Stimulated activated CD4-positive, alpha-beta T cell treated with anti-CD3 and anti-CD28 coated beads, Interleukin-12 subunit alpha, Interleukin-12 subunit beta, amount 100 ng/mL, for 24 hours (primary cell): ENCODE measurements at places on chromosomes 7 and 10.

GRCh38 chr10:63267414-63268148, 134.5 kb downstream of the NRBF2 start:
- no peak for DNase-seq

DNA sequence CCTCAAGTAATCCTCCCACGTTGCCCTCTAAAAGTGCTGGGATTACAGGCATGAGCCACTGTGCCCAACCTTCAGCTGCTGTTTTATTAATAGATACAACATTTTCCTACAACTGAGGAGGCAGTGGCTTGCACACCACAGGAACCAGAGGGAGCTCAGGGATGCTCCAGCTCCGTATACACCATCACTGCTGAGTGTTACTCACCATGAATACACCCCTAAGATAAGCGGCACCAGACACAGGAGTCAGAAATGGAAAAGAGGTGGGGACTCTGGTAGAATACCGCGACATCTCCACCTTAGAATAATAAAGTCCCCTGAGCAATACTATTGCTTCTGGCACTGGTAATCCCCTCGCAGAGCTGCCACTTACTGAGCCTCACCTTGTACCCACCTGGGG, 68.7 kb upstream of the PDLIM1 start:
- DNase-seq, result no peak

GRCh38 chr10:17210361-17210760, 8.9 kb upstream of the TRDMT1 start:
- DNase-seq, result no peak

DNA sequence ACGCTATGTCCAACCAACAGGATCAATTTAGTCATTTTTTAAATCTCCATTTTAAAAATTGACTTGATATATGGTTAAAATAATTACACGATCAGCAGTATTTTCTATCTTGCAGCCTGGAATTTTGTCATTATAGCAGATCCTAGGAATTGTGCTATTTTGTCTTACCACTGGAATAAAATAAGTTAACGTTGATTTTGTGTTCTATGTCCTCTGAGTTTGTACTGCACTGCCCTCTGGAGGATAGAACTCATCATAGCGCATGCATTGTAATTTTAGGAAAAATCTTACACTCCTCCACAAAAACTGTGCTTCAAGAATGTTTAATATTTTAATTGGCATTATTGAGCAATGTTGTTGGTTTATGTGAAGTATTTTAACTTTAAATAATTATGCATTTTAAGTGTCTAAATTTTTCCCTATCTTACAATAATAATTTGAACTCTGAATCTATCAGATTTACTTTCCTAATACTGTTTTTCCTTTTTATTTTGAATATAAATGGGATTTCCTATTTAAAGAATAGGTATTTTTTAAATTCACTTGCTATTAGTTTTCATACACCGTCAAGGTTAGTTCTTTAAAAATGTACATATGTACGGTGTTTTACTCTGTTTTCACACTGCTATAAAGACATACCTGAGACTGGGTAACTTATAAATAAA, 220.1 kb downstream of the PPP1R3A start:
- no peak for DNase-seq

- no peak for DNase-seq
Measured at GRCh38 chr7:149409895-149410294, 51.0 kb downstream of the ZNF777 start.

- DNase-seq, result no peak
Measured at GRCh38 chr10:127973791-127974311, 66.9 kb downstream of the PTPRE start.

DNA sequence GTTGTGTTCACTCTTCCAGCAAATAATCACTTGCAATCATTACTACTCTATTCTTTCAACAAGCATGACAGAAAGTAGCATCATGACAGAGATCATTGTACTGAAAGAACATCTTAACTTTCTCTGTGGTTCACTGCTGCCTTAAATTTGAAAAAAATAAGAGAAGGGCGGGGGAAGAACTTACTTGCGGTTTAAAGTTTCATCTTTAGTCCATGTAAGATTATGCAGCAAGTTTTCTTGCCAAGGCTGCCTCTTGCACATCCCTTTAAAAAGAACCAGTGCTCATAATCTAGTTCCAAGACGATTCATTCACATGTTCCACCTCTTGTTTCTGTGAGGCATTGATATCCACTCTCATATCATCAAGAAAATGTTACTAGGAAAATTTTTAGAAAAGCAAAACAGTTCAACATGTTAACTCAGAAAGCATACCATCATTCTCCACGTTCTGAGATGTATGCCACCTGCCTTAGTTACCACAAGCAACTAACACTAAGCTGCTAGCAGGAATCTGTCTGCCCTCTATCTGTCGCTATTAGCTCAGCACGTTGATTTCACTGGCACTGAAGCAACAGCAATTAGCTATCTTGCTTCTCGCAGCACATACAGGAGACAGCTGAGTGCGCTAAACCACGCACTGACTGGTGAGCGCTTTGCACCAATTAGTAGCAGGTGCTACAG, at the start of gene PCDH15:
TSS of gene PCDH15 (minus strand) at position 491 of the 681 bp plus-strand sequence. CDS start 136,969 bp downstream, outside the sequence.
- no peak for DNase-seq

DNA sequence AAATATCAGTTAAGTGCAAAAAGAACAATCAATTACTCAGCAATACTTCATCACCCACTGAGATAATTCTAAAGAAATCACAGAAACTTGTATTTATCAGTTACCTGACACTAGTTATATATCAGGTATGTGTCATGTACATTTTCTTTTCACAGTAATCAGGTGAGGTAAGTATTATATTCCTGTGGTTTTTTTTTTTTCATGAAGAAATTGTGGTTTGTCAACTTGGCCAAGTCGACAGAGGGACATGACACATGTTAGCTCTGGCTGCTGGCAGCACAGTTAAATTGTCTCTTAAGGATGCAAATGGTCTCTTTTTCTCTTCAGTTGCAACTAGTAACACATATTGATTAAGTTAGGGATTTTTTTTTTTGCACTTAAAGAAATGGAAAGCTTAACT, 13.7 kb upstream of the GPR141 start:
- no peak for DNase-seq

GRCh38 chr7:12650080-12650479, 37.4 kb upstream of the ARL4A start:
- no peak for DNase-seq

GRCh38 chr10:98720551-98720950, 273.8 kb upstream of the HPS1 start:
- no peak for DNase-seq

DNA sequence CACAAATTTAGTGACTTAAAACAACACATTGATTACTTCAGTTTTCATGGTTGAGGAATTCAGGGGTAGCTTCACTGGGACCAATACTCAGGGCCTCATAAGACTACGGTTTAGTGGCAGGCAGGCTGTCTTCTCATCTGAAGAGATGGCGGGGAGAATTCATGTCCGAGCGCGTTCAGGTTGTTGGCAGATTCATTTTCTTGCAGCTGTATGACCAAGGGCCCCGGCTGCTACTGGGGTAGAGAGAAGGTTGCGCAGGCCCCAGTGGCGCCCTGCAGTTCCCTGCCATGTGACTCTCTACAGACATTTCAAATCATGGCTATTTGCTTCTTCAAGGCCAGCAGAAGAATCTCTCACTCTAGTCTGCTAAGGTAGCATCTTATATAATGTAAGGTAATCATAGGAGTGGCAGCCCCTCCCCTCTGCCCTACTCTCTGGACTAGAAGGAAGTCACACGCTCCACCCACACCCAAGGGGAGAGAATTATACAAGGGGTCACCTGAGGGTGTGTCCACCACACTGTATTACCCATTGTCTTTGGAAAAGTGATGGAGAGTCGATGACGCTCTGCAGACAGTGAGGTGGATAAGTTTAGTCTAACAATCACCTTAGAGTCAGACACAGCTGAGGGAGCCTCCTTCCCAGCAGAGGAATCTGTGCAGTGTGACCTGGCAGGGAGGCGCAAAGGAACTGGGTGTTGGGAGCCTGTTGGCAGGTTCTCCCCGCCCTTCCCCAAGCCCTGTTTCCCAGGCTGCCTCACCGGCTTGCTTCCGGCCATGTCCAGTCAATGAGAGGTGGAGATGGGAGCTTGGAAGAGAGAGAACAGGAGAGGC, 35.7 kb upstream of the PLEKHA1 start:
- DNase-seq, result no peak

DNA sequence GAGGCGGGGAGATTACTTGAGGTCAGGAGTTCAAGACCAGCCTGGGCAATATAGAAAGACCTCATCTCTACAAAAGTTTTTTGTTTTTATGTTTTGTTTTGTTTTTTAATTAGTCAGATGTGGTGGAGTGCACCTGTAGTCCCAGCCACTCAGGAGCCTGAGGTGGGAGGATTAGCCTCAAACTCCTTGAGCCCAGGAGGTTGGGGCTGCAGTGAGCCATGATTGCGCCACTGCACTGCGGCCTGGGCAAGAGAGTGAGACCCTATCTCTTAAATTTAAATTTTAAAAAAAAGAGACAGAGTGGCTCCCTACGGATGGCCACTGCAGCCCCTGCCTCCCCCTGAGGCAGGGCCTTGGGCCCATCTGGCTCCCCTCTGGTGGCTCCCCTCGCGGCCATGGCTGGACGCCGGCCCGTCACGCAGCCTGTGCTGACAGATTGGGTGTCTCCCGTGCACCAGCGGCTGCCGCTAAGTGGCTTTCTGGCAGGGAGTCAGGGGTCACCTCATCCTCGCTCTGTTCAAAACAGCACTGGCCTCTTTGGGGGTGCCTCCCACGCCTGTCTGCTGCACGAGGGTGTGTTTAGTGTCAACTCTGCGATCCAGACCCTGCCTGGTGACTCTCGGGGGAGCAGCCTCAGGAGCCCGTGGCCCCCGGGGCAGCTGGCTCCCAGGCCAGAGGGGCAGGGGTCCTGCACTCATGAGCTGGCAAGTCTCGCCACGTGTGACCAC, 44.4 kb upstream of the ELN start:
- no peak for DNase-seq

DNA sequence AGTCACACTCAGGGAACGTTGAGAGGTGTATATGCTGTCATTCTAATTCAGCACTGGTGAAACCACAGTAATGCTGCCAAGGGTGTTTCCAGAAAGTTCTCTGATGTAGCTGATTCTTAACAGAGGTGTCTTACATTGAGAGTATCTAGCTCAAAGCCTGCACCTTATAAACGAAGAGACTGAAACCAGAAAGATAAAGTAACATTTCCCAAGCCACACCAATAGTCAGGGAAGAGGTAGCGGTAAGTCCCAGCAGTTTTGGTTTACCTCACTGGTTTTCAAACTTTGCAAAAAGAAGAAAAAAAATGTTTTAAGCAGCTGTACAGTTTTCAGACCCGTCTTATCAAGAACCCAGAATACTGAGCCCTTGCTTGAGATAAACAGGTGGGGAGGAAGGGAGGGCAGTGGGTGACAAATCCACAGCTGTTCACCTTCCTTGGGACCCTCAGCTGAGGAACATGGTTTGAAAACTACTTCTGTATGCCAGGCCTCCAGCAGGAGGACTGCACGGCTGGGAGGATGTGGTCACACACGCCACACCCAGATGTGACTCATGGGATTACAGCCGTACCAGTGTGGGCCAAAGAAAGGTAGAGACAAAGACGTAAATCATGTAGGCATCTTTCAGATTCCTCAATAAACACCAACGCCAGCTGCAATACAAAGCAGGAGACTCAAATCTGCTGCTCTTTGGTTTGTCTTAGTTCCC, 63.9 kb upstream of the GSDME start:
- peak; percentile 57 for DNase-seq

- no peak for DNase-seq
Measured at GRCh38 chr10:121904888-121905287, 22.9 kb downstream of the ATE1 start.

- no peak for DNase-seq
Measured at GRCh38 chr10:29387269-29387668, 98.4 kb downstream of the LYZL1 start.
